ENCODE measurements at places on chromosomes 5 and 9.

GRCh38 chr9:15421990-15422371, 695 bp upstream of the SNAPC3 start:
- no peak for DNase-seq

GRCh38 chr9:83691492-83691891, 16.3 kb downstream of the UBQLN1 start:
- no peak for DNase-seq

DNA sequence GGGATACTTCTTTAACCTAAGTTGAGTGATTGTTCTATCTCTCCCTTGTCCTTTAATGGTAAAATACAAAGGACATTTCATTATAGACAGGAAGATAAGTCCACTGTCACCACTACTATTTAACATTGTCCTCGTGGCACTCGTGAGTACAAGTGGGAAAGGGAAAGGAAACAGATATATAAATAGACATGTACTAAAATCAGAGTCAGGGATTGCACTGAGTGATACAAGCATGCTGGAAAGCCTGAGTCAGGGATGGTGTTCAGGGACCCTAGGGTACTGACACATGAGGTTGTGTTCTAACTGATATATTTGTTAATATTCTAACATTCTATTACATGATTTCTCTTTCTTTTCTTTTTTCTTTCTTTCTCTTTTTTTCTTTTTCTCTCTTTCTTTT, 74.8 kb upstream of the FAM170A start:
- no peak for DNase-seq

GRCh38 chr5:125551246-125551645, 804.8 kb upstream of the ZNF608 start:
- no peak for DNase-seq

GRCh38 chr9:97505845-97506244, 4.4 kb downstream of the TMOD1 start:
- no peak for DNase-seq

GRCh38 chr5:1655496-1656270, 131.9 kb upstream of the LPCAT1 start:
- DNase-seq, result no peak

DNA sequence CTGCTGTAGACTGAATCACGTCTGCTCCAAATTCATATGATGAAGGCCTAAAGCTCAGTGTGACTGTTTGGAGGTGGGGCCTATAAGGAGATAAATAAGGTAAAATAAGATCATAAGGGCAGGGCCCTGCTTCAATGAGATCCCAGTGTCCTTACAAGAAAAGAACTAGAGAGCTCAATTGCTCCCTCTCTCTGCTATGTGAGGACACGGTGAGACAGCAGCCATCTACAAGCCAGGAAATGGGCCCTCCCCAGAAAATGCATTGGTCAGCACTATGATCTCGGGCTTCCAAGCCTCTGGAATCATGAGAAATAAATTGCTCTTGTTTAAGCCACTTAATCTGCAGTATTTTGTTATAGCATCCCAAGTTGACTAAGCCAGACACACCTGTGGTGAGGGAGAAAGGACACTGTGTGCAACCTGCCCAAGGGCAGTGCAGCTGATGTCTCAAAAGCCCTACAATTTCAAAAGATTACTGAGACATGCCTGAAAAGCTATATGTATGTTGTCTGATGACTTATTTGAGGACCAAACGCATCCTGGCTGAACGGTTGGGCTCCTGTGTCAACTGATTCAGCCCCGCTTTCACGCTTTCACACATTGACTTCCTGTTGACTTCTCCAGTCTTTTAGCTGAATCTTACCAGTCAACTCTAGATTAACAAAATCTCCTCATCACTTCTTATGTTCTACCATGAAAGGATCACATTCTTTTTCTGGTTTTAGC, 13.2 kb downstream of the GZMK start:
- DNase-seq, result no peak

DNA sequence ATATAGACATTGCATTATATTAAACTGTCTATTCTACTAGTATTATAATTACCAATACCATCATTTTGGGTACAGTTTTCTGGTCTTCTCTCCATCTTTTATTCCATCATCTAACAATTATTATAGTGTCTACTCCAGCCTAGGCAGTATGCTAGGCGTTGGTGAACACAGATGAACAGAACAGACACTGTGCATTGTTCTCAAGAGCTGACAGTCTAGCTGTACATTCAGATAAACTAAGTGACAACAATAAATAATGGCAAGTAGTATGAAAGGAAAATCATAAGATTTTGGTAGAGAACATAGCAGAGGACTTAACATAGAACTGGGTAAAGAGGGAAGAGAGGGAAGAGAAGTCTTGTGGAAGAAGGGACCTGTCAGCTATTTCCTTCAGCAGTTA, 12.5 kb upstream of the SGCD start:
- DNase-seq, result no peak

GRCh38 chr5:137264041-137264440, 235.1 kb downstream of the SPOCK1 start:
- no peak for DNase-seq

GRCh38 chr9:6931913-6932312, 174.1 kb downstream of the KDM4C start:
- DNase-seq, result no peak

GRCh38 chr9:133522073-133522910, 2.5 kb downstream of the MYMK start:
- peak; percentile 12 for DNase-seq

GRCh38 chr5:156528673-156529072, 201.7 kb downstream of the SGCD start:
- DNase-seq, result no peak

DNA sequence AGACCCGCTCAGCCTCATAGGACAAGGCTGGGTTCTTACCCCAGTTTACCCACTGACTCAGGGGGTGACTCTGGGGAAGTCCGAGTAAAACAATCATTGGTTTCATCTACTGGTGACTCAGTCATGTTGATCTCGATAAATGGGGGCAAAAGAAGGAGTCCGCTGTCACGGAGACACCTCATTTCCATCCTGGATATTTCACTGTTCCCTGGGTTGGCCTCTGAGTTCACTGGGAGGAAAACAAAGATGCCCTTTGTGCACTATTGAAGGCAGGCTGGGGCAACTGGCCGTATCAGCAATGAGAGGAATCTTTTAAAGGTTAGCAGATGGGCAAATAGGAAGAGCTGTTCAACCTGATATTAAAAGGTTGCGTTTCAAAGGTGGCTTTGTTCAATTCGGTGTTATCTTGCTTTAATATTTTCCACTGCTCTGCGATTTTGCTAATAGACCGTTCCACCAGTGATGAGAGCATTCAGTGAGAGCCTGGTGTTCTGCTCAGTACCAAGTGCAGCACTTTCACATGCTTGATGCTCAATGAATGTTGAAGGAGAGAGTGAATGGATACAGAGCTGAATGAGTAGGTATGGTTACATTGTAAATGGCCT, 110.2 kb upstream of the EGFLAM start:
- DNase-seq, result no peak

DNA sequence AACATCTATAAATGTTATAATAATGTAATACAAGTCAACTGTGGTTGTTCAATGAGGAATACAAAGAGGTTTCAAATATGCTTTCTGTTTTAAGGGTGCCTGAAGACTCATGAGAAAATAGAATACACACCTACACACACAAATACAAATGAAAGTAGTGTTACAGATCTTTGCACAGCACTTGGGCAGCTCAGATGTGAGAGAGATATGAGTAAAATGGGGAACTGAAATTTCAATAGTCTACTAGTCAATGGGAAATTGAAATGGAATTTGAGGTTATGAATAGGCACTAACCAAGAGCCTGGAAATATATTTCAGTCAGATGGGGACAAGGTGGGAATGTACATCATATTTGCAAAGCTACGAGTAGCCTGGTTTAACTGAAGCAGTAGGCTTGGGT, 96.6 kb downstream of the ISL1 start:
- no peak for DNase-seq

- no peak for DNase-seq
Observed at GRCh38 chr5:144092508-144092907, 78.0 kb downstream of the YIPF5 start.

GRCh38 chr5:65776441-65777141, 54.6 kb downstream of the NLN start:
- DNase-seq, result no peak

DNA sequence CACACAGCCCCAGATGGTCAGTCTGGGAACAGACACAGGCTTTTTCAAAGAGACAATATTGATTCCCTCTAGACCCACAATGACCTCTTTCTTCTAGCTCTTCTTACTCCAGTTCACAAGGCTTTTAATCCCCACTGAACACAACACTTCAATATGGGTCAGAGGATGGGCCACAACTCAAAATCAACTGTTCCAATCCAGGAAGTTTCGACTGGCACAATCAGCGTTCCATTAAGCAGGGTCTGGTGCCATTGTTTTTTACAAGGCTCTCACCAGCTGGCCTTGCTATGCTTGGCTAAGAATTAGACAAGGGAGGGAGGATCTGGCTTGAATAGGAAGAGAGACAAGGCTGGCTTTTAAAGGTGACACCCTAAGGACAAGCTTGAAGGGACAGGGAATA, 199.4 kb upstream of the SLC24A2 start:
- no peak for DNase-seq

GRCh38 chr9:123834889-123835562, 94.9 kb downstream of the DENND1A start:
- no peak for DNase-seq

DNA sequence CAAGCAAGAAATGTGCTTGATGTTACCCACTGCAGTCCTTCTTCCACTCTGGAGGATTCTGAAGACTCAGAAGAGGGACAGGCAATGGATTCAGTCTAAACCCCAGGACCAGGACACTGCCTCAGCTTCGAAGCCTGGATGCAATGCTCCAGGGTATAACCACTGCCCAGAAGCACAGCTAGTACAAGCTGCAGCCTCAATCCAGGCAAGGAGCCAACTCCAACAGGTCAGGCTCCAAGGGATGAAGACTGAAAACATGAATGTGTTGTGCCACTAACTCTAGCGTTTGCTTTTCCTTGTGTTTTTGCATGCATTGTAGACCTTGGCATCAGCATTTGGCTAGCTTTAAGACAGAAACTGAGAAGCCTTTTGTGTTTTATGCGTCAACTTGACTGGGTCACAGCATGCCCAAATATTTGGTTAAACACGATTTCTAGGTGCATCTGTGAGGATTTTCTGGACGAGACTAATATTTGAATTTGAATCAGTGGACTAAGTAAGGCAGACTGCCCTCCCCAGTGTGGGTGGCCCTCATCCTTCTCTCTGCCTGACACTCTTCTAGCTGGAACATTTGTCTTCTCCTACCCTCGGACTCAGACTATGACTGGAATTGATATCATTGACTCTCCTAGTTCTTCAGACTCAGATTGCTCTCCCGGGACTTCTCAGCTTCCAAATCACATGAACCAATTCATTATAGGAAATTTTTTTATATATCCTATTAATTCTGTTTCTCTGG, 20.5 kb upstream of the GPX3 start:
- peak; percentile 72 for DNase-seq

DNA sequence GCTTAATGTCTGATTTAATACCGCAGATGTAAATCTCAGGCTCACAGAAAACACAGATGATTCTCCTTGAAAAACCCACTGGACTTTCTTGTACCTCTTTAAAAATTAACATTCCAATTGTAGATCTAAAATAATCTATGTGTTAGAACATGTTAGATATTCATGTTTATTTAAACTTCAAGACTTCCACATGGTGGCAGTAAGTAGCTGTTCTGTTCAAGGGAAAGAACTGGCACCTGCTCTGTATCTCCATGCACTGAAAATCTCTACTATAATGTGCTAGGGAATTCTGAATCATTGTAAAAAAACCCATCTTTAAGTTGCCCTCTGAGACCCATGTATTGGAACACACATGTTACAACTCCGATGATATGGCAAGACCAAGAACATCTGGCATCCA, 366.9 kb downstream of the DMRTA1 start:
- peak; percentile 45 for DNase-seq

DNA sequence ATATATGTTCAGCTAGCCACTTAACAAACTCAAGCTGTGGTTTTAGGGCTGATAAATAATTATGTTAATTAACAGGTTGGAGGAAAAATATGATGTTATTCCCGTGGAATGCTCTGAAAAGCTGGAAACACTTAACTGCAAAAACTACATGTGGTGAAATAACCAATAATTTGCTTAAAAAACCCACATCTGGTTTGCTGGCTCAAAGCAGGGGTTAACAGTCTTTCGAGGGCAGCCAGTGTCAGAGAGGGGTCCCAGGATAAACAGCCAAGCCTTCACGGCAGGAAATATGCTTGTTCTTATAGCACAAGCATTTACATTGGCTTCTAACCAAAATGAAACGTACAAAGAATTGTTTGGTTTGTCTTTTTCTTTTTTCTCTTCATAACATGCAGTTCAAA, 254.0 kb upstream of the GAS1 start:
- no peak for DNase-seq

DNA sequence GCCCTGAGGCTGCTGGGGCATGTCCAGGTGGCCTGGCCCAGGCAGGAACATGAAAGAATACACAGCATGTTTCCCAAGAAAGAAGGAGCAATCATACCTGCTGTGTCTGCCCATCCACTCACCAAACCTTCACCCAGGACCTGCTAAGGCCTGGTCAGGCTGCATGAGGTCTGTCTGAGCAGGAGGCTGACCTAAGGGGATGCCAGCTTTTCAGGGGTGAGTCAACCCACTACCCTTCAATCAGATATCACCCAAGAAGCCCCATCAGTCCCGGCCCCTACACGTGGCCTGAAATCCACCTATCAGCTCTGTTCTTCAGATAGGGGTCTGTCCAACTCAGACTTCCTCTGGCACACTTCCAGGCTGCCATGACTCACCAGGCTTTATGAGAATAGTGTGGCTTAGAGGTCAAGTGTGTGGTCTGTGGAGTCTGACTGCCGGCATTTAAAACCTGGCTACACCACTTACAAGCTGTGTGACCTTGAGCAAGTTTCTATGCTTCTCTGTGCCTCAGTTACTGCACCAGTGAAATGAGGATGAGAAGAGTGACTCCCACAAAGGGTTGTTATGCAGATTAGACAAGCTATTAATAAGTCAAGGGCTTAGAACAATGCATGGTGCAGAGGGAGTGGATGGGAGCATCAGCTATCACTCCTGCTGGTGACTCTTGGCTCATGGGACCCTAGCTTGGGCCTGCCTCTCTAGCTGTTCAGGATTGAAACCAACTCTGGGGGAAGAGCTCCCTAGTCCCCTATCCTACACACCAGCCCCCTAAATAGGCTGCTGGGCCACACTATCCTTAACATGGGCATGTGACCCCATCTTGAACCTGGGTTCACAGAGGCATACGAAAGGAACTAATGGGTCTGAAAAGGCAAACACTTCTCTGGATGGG, 130.3 kb downstream of the PAX5 start:
- DNase-seq, result no peak

DNA sequence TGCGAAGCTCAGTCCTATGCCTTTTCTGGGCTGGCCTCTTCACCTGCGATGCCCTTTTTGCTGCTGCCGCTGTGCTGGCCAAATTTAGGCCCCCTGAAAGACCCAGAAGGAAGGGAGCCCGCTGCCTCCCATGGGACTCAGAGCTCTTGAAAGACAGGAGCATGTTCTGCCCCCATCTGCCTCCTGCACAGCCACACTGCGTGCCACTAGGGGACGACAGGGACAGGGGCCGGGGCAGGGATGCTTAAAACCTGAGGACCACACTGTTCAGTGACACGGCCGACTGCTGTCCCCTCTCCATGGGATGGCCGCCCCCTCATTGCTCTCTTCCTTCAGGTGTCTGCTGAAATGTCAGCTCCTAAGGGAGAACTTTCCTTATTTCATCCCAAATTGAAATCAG, 132.4 kb downstream of the ADAMTS2 start:
- DNase-seq, result no peak
